ENCODE measurements at places on chromosomes 1 and 21.
A peak's percentile ranks its signal among the peaks of the same experiment; 100 is the strongest.

GRCh38 chr1:201640624-201641023 lies 101.7 kb downstream of the NAV1 start:
- peak; percentile 50 for DNase-seq

DNA sequence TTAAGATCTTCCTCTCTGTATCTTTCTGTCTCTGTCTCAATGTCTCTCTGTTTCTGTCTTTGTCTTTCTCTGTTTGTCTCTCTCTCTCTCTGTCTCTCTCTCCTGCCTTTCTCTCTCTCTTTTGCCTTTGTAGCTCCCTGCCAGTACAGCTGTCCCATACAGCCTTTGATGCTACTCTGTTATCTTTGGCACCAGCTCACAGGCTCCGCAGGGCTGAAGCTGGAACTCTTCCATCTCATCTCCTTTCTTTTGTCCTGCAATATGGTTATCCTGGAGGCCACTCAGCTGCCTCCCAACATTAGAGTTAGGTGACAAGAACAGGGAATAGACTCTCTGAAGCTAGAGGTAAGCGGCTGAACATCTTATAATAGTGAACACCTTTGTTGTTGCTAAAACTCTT lies 354.3 kb upstream of the NEGR1 start:
- DNase-seq = no peak

DNA sequence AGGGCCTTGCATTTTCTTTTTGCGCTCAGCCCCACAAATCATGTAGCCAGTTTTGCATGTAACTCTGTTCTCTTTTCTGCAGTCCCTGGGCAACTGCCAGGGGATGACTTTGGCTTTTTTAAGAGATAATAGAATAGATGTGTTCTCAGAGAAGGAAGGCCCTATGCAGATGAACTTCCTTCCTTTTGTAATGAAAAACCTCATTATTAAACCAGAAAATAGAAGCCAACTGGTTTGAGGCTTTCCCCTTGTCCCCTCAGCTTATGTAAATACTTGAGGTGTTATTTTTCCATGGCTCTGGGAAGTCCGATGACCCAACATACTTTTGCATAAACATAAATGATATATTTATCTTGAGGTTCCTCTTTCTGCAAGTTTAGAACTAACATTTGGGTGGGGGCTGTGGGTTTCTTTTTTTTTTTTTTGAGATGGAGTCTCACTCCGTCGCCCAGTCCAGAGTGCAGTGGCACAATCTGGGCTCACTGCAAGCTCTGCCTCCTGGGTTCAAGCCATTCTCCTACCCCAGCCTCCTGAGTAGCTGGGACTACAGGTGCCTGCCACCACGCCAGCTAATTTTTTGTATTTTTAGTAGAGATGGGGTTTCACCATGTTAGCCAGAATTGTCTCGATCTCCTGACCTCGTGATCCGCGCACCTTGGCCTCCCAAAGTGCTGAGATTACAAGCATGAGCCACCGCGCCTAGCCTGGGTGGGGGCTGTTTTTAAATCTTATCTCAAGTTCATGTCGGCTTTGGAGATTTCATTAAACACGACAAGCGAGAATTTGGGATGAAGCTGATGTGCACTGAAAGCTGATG lies 14.4 kb upstream of the FCRL5 start:
- DNase-seq = no peak

- no peak for DNase-seq
Measured at GRCh38 chr1:172382406-172382805, 38.1 kb upstream of the C1orf105 start.

DNA sequence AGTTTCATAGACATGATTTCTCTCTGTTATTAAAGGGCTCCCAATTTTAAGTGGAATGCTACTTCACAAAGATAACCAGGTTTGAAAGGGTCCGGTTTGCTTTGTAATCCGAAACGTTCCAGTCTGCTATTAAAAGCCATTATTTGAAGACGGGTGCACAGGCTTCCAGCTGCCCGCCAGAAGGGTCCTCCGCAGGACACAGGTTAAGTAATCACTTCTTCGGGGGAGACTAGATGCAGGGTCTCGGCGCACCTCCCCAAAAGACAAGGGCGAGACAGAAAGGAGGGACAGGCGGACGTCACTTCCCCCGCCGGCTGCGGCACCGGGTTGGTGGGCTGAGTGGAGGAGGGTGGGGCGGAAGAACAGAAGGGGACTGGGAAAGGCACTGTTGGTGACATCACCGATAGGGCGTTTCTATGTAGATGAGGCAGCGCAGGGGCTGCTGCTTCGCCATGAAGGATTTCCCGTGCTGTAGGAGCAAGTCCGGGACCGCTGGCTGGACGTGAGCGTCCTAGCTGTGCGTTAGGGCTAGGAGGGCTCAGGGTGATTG lies 8.9 kb downstream of the RNU1-2 start:
- peak; percentile 86 for DNase-seq

DNA sequence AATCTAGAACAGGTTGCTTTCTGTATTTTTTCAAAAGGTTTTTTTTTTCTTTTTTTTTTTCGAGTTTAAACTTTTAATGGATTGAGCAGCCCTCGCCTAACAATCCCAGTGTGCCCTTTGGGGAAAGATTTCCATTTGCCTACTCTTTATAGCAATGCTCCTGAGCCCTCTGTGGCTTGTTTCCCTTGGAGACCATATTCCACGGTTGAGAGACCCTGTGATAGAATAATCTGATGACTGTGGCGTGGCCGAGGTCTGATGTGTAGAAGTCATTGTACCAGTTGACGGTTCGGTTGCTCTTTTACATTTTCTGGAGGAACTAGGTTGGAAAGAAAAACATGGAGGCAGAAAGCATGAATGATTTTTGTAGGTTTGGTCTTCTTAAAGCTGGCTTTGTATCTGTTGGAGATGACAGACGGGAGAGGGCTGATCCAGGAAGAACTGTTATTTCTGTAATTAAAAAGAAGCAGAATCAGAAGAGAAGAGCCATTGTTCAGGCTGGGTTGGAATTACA lies 305.7 kb upstream of the NRIP1 start:
- DNase-seq = no peak
